ENCODE measurements at places on chromosomes 3 and 15. TPM values are rescaled to one million over a fixed set of nuclear protein-coding genes. Genes with fewer than 3 reads are reported as not detected.

- DNase-seq, result no peak
Observed at GRCh38 chr3:195929452-195929851, 21.1 kb upstream of the TNK2 start.

- no peak for DNase-seq
Observed at GRCh38 chr15:69415381-69415780, 1.2 kb downstream of the KIF23 start.

- no peak for DNase-seq
Observed at GRCh38 chr3:171295484-171296373, 164.5 kb downstream of the TNIK start.

GRCh38 chr15:50764461-50765194 is 878 bp downstream of the SPPL2A start:
- DNase-seq, result peak; percentile 42

DNA sequence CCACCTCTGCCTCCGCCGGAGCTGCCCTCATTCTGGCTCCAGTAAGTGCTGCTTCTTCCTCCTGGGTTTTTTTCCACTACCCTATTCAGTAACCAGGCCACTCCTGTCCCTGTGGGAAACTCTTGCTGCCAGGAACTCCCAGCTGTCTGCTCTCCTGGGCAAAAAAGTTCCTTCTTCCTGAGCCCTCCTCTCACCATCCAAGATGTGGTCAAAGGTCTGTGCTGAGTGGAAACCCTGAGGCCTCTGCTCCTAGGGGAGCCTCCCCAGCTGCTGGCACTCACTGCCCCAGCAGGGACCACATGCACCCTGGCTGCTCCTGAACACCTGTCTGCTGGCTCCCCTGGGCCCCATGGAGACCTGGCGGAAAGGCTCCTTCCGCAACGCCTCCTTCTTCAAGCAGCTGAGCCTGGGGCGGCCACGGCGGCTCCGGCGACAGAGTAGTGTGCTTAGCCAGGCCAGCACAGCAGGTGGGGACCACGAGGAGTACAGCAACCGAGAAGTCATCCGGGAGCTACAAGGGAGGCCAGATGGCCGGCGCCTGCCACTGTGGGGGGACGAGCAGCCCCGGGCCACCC is 454 bp downstream of the C15orf62 start:
- peak; percentile 55 for DNase-seq

- no peak for DNase-seq
Observed at GRCh38 chr3:178537122-178537705, 978 bp downstream of the KCNMB2 start.

- DNase-seq, result peak; percentile 64
Observed at GRCh38 chr3:179321668-179322285, 1.1 kb upstream of the ZNF639 start.

GRCh38 chr3:23704298-23704697 is 101.5 kb upstream of the UBE2E1 start:
- DNase-seq, result no peak

GRCh38 chr3:74920721-74921350 is 306.4 kb upstream of the CNTN3 start:
- DNase-seq, result no peak

GRCh38 chr3:62318365-62318751 is 55.0 kb downstream of the FEZF2 start:
- DNase-seq, result peak; percentile 11

GRCh38 chr3:101099791-101100190 is 106.6 kb upstream of the ABI3BP start:
- no peak for DNase-seq

GRCh38 chr3:64010199-64010598 is 13.1 kb downstream of the PSMD6 start:
- DNase-seq, result no peak

DNA sequence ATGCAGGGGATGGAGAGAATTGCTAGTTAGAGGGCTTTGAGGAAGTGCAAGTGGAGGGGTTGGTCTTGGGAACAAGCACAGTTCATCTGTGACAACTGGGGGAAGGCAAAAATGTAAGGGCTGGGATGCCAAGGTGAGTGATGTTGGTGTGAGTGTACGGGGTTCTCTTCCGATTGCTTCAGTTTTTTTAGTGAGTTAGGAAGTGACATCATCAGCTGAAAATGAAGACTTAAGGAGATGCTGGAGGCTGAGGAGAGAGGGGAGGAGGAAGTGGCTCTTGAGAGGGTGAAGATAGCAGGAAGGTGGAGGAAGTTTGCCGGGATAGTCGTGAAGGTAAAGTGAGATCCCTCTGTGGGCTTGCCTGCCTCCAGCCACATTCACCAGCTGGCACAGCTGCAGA is 12.7 kb downstream of the TICRR start:
- DNase-seq, result no peak

GRCh38 chr3:58387650-58388546 is 45.7 kb downstream of the PDHB start:
- no peak for DNase-seq

- no peak for DNase-seq
Observed at GRCh38 chr3:98573181-98573728, 20.2 kb downstream of the CPOX start.

GRCh38 chr3:6120786-6121185 is 740.1 kb upstream of the GRM7 start:
- no peak for DNase-seq

DNA sequence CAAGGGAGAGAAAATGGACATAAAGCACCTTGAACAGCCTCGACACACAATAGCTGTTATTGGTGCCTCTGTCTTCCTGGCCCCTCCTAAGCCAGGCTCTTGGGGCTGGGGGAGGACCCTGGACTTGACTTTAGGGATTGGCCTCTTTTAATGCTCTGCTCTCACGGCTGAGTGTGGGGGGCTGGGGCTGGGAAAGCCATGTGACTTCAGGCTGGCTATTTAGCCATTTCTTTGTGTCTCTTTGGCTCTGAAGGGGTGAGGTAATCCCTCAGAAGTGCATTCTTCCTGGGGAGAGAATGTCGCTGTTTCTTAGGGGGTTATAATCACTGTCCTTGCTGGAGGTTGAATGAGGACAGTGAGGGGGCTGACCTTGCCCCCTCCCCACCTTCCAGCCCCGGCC is 26.2 kb downstream of the MAGEF1 start:
- DNase-seq, result no peak

DNA sequence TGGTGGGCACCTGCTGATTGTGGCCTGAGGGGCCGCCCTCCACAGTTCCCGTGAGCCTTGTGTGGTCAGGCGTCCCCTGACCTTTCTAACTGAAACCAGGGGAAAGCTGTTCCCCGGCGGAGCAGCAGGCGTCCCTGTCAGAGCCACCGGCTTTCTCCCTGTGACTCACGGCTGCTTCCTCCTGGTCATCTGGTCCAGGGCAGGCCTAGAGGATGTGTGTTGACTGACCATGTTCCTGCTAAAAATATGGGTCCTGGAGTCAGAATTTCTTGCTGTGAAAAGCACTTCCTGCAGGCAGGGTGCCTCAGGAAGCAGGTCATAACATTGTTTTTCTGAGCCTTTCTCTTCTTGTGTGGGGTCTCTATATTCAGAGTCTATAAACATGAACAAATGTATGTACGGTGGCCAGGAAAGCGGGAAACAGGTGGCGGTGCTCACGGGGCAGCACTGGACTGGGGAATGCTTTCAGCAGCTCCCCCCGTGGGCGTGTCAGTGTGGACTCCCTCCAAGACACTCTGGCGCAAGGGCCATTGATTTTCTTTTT is 38.4 kb upstream of the CGNL1 start:
- DNase-seq, result no peak

- DNase-seq, result no peak
Observed at GRCh38 chr3:125069452-125069851, 13.7 kb upstream of the HEG1 start.

DNA sequence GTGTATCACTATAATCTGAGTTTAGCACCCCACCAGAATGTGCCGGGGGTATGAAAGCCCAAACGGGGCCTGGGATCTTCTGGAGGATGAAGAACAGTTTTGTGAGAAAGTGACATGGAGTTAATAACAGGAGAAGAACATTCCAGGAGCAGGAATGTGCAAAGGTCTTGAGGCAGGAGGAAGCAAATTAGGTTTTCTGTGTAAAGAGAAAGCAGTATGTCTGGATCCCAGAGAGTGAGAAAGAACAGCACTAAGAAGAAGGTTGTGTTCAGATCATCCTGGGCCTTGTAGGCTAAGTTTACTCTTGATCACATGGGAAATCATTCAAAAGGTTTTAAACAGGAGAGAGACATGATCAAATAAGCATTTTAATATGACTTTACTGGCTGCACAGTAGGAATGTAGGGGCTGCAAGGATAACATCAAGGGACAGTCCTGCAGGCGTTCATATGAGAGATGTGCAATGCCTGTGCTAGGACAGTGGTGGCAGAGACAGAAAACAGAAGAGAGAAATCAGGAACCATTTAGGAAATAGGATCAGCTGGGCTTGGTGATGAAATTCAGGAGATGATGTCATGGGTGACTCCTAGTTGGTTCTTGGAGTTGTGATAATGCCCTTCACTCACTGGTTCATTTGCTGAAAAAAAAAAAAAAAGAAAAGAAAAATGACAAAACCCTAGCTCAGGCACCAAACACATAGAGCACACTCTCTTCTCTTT is 113.5 kb downstream of the TNIK start:
- DNase-seq, result no peak

DNA sequence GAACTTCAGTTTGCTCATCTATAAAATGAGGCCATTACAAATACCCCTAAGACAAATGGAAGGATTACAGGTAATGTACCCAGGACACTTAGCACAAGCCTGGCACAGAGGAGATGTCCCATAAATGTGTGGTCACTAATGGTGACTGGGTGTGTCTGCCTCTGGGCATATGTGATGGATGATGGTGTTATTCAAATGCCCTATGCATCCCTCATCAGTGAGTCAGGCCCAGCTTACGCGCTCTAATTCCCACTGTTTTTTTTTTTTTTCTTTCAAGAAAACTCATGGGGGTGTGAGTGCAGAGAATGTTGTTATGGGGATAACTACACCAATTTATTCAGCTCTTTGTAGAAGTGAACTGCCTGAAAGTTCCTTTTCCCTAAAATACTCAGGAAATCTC is 23.6 kb upstream of the KIF23 start:
- no peak for DNase-seq

GRCh38 chr15:89043031-89044002 is 44.9 kb upstream of the ABHD2 start:
- DNase-seq, result no peak

- no peak for DNase-seq
Observed at GRCh38 chr15:31305796-31306425, 20.7 kb upstream of the KLF13 start.

The TRAIP gene
- total RNA-seq, result 20.4 TPM

The IQCH gene
- total RNA-seq, result 10.1 TPM

The GP5 gene
- total RNA-seq, result not detected

The NXPE3 gene
- total RNA-seq, result 12.3 TPM

The KBTBD12 gene
- not detected for total RNA-seq

The ADGRG7 gene
- not detected for total RNA-seq

The SKOR1 gene
- 4.9 TPM for total RNA-seq

The RAB43 gene
- 17.5 TPM for total RNA-seq

The SELENOK gene
- total RNA-seq, result 45.9 TPM

Data from G401 (cell line).